NCI-H1105 treated with DMSO at 0.1 percent for 48 hours (cell line): ENCODE measurements at places on chromosomes 12 and 14.

- DNase-seq: no peak
Measured at GRCh38 chr14:89444044-89444443, 27.0 kb upstream of the FOXN3 start.

DNA sequence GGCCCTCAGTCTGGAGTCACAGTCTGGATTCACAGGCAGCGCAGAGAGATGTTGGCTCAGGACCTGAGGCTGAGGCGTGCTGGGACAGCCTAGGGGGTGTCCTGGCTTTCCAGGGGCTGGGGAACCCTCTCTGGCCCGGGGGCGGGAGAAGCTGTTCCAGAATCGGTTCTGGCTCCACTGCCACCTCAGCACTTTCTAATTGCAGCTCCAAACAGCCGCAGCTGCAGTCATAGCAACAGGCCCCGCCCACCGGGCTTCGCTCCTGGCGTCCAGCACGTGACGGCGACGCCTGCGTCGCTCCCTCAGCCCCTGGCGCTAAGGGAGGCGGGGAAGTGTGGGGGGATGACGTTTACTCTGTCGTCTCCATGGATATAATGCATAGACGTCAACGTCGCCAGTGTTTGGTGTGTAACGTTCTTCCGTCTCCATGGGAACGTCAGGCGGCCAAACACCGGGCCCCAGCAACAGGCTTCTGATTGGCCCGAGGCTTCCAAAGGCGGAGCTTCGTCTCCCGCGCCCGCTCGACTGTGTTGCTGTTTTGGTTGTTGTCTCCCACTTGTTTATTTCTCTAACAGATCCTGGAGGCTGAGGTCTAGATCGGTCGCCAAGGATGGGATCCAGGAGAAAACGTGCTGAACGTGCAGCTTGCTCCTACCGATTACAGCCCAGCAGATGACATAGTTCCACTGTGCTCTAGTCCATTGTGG, 19.7 kb upstream of the FOS start:
- peak; percentile 99 for DNase-seq

DNA sequence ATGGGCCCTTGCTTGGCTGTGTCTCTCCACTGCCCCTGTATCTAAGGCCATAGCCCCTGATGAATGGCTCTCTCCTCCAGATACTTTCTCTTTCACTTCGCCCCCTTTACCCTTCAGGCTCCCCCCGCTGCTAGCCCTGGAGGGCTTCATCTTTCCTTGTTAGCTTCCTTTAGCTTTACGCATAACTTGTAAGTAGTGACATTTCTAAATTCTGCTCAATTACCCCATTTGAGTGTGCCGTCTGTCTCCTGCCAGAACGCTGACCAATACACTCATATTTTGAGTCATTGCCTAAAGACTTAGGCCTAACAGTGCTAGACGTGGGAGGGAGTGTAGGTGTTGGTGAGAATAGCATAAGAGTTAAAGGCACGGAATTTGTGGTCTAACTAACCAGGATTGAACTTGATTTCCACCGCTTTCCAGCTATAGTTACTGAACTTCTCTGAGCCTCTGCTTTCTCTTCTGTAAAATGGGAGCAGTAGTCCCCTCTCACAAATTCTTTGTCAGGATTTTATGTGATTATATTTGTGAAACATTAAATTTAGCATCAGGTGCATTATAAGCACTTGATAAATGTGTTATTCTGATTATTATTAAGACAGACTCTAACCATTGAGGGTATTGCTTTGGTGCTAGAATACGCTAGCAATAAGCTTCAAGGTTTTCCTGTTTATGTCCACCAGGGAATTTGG, 129.3 kb downstream of the ZFP36L1 start:
- no peak for DNase-seq

- DNase-seq: no peak
Measured at GRCh38 chr12:47268501-47269454, 189.0 kb upstream of the AMIGO2 start.

DNA sequence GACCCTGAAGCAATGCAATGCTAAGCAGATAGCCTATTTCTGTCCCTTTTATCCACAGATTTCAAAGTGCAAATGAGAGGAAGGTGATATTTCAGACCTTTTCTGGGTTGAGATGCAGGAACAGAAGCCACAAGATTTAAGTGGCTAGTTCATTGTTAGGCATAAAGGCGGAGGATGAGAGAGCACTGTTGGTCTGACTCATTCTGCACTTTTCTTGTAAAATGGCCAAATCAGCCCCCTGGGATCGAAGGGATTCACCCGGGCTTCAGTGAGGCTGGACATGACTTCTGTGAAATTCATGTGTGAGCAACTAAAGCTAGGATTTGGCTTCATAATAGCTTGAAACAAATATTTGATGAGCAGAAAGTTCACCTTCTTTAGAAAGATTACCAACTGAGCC, 101.9 kb upstream of the OVCH1 start:
- DNase-seq: no peak

- DNase-seq: no peak
Measured at GRCh38 chr12:50047693-50048250, 9.6 kb upstream of the ASIC1 start.

DNA sequence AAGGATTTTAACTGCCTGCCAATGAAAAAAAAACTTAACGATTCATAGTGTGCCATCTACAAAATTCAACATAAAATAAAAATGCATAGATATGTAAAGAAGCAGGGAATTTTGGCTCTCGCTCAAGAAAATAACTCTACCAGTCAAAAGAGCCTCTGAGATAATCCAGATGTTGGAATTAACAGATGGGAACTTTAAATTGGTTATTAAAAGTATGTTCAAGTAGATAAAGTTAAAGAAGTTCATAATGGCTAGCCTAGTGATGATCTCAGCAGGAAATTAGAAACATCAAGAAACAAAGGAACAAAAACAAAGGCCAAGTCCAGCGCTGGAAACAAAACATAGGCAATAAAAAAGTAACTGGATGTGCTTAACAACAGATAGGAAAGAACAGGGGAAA, 23.1 kb downstream of the PIK3C2G start:
- DNase-seq: no peak
